ENCODE measurements at places on chromosomes 4 and X.

DNA sequence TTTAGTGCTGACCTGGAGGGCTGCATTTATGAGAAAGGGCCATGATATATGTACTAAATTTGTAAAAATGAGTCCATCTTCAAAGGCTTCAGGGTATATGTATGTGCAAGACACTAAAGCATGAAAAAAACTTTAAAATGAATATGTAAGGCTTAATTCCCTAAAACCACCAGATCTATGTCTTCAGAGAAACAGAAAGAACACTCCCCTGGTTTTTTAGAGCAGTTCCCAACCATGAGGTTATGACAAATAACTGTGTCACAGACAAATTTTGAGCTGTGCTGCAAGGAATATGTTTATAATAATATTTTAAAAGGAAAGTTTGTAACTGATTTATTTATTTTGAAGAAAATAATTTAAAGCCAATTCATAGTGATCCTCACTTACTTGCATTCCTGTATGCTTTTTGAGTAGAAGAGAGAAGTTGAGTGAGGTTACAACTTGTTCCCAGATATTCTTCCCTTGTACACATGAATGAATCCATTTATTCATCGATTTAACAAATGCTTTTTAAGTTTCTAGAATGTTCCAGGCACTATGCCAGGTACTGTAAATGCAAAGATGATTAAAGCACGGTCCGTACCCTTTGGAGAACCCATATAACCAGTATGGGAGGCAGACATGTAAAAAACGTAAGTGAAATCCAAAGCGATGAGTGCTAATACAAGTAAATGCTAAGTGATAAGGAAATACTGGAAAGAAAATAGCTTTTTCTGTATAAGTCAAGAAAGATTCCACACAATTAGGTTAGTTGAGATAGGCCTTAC lies 295.2 kb upstream of the DIAPH2 start:
- DNase-seq = no peak

DNA sequence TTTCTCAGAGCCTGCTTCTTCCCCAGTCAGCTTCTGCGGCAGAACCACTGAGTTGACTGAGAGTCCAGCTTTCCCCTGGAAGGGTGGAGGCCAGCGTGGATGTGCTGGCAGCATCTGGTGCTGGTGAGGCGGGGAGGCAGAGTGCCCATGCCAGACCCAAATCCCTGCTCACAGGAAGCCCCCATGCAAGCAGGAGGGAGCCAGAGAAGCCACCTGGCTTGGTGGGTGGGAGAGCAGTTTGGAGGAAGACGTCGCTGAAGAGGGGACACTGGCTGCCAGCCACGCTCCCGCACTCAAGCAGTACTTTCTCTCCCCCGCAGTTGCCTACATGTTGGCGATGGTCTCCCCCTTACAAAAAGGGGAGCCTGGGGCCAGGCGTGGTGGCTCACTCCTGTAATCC lies 6.0 kb downstream of the PDZD4 start:
- DNase-seq = peak; percentile 29

GRCh38 chrX:135490979-135491514 lies 29.4 kb upstream of the INTS6L start:
- DNase-seq = no peak

DNA sequence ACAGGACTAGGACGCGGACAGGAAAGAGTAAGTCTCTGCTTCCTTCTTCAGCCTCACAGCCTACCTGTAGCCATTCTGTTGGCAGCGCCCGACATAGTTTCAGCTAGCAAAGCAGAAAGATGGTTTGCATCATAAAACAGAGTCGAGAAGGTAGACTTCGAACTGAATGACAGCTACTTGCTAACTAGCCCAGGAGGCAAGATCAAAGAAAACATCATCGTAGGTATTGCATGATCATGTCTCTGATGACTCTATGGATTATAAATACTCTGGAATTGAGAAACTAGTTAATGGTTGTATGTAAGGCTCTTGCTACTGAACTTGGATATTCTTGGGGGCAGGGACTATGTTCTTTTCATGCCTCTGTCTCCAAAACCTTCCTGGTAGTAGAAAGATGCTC lies 333.1 kb upstream of the KLF3 start:
- DNase-seq = no peak

GRCh38 chrX:20313899-20314298 lies 47.2 kb upstream of the RPS6KA3 start:
- no peak for DNase-seq

DNA sequence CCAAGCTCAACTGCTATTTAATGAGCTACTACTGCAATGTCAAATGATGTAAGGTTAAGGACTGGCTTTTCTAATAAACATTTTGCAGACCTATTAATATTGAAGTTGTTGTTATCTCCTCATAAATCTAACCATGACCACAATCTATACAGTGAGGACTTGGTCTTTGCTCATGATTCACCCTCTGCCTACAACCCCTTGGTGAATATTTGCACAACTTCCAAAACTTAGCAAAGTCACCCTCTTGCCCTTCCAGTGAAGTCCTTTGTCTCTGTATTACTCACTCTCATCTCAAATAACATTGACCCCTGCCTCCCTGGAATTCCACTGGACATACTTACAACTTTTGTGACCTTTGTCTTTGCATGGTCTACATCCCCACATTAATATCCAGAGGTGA lies 204.5 kb downstream of the KCNIP4 start:
- DNase-seq = no peak

- DNase-seq = no peak
Observed at GRCh38 chr4:18756671-18757070, 735.1 kb upstream of the LCORL start.

GRCh38 chrX:66110112-66110511 lies 53.9 kb upstream of the HEPH start:
- DNase-seq = peak; percentile 36

DNA sequence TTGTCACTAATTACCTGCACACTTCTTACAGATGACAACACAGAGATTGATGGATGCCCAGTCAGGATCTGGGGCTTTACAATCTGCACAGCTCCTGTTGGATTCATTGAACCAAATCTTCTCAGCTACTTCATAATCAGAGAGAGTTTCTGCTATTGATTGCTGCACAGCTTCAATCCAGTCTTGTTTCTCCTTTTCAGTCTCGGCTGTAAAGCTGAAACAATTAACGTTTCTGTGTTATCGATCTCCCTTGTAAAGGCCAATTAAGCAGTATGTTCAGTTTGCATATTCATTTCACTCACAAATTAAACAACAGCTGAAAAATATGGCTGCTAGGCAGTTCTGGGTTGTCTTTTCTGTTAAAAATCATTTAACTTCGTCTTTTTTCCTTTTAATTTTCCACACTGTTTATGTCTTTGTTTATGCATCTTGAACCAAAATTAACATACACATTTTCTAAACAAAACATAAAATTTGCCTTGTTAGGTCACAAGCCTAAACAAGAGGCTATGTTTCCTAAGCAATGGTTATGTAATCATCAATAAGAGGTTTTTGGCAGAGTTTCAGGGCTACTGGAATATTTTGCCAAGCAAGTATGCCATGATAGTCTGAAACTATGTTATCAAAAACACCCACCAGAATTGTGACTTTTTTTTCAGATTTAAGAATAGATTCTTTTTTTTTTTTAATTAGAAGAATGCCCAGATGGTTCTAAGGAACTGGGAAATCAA lies 79.2 kb downstream of the ARAP2 start:
- no peak for DNase-seq

DNA sequence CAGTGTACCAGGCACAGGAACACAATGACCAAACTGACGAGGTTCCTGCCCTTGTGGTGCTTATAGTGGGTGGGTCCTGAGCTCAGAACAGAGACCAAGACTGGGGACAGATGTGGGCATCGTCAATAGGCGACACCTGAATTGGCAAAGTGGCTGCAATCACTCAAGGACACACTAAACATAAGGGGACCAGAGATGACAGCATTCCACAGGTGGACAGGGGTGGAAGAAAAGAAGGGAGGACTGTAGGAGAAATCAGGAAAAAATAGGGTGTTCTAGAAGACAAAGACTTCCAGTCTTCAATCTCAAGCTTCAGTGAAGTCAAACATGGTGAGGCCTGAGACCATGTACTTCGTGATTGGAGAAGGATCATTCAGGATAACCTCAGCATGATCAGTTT lies 5.8 kb downstream of the SH3KBP1 start:
- no peak for DNase-seq

GRCh38 chr4:8818063-8818881 lies 53.4 kb downstream of the HMX1 start:
- no peak for DNase-seq

Measured in endodermal cell (in vitro differentiated cells).